ENCODE measurements at places on chromosomes 11 and 22.
A peak's percentile ranks its signal among the peaks of the same experiment; 100 is the strongest.

- DNase-seq: no peak
These were observed 21.2 kb upstream of the PSMA1 start for GRCh38 chr11:14541192-14541947.

- no peak for DNase-seq
These were observed 30.4 kb downstream of the FADD start for GRCh38 chr11:70233511-70233934.

DNA sequence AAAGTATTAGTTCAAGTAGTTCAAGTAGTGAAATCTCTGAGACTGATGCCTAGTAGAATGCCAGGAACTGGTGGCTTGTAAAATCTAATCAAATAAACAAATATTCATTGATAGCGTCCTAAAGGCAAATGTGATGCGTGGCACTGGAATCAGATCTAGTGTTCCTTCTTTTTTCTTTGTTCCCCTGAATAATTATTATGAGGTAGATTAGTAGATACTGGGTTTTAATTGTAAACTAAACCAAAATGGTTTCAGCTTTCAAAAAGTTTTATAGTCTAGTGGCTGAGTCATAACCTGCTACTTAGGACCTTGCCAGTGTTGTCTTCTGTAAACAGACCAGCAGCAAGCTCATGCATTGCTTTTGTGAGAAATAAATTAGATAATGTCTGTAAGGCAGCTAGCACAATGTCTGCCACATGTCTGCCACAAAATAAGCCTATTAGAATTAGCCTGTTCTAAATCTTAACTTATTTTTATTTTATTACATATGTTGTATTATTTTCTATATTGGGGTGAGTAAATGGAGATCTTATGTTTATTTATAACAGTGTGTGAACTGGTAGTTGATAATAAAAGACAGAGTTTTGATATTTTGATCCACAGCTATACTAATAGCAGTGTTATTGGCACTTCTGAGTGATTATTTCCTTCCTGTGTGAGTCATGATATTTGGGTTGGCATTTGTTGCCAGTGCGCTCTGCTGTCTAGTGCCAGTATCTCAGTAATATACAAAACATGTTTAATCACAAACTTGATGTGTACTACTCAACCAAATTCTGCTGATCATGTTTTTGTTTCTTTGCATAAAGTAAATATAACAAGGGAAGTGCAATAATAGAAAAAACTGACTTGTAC lies 135.7 kb downstream of the TMEM135 start:
- no peak for DNase-seq

- no peak for DNase-seq
These were observed 683.5 kb upstream of the CCDC179 start for GRCh38 chr11:23543651-23544222.

GRCh38 chr11:34380696-34381095 lies 22.9 kb upstream of the ABTB2 start:
- no peak for DNase-seq

GRCh38 chr11:63766531-63767235 lies 1.9 kb downstream of the ZFTA start:
- DNase-seq: no peak

- peak; percentile 80 for DNase-seq
These were observed 10.7 kb upstream of the DSCAML1 start for GRCh38 chr11:117807482-117808327.

DNA sequence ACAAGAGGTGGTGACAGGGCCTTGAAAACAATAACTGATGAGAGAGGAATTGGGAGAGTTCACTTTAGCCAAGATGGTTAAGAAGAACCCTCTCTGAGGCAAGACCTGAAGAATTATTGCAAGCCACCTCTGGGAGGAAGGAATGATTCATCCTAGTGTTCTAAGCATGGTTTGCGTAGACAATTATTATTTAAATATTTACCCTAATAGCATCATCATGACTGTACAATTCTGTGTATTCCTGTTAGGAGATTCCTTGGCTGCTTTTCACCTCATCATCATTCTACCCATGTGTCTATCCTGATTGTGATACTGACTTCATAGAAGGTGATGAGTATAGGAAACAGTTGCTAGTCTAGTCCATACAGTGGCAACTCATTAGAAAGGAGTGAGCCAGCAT lies 264.4 kb downstream of the DDX10 start:
- no peak for DNase-seq

DNA sequence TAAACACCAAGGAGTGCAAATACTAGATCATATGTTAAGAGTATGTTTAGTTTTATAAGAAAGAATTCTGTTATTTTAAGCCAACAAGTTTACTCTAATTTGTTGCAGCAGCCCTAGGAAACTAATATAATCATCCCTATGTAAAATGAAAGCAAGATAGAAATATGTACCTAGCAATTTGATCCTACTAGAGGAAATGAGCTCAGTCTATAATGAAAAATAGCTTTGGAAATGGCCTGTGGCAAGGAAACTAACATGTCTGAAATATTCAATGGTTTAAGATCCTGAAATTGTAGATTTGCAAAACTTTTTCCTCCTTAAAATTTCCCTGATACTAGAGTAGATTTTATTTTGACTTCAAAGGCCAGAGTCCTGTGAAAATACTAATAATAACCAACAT lies 112.7 kb upstream of the SLC5A12 start:
- DNase-seq: no peak

DNA sequence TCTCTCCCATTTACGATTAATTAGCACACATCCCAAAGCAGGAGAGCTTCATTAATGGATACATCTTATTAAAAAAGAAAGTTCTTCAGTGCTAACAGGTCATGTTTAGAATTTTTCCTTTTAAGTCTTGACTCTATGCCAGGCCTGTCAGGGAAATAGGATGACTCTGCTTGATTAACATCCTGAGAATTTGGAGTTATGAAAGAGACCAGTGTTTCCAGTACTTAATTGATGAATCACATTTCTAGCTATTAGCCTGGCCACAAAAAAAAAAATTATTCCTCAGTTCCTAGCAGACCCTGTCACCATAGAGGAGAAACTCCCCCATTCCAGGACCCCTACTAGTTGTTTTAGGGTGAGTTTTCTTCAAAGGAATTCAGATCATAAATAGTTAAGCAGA lies 23.6 kb upstream of the ME3 start:
- no peak for DNase-seq

GRCh38 chr22:19805821-19806212 lies 45.2 kb downstream of the TBX1 start:
- no peak for DNase-seq

- DNase-seq: peak; percentile 79
These were observed 18.8 kb upstream of the PRR5 start for GRCh38 chr22:44683237-44683636.

DNA sequence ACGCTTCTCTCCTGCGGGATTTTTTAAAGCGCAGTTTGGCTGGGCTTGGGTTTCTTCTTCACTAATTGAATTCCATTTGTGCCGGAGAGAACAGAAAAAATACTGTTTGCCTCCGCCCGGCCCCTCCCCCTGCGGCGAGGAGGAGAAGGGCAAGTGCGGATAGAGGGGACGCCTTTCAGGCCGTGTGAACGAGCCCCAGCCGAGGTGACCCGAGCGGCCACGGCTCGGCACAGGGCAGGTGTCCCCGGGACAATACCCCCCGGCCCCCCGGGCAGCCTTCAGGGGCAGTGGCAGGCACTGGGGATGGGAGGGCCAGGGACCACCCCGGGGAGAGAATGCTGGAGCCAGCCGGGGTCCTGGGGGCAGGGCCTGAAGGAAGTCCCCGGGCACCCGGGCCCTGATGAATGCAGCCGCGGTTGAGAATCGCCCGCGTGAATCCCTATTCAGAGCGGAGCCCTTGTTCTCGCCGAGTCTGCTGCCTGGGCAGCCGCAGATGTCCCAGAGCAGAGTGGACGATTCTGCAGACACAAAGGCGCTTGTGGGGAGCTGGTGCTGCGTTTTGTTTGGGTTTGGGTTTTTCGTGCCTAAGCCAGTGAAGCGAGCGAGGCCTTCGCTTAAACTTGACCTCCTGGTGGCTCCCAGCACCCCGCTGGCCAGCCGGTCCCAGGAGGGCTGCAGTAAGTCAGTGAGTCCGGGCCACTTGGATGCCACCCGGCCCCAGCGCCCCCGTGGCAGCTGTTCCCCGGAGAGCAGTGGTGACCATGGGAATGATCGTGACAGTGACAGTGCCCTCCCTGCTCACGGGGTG lies 96.0 kb downstream of the WNT7B start:
- DNase-seq: no peak

- DNase-seq: peak; percentile 1
These were observed 177.5 kb downstream of the TMEM135 start for GRCh38 chr11:87215236-87215635.

DNA sequence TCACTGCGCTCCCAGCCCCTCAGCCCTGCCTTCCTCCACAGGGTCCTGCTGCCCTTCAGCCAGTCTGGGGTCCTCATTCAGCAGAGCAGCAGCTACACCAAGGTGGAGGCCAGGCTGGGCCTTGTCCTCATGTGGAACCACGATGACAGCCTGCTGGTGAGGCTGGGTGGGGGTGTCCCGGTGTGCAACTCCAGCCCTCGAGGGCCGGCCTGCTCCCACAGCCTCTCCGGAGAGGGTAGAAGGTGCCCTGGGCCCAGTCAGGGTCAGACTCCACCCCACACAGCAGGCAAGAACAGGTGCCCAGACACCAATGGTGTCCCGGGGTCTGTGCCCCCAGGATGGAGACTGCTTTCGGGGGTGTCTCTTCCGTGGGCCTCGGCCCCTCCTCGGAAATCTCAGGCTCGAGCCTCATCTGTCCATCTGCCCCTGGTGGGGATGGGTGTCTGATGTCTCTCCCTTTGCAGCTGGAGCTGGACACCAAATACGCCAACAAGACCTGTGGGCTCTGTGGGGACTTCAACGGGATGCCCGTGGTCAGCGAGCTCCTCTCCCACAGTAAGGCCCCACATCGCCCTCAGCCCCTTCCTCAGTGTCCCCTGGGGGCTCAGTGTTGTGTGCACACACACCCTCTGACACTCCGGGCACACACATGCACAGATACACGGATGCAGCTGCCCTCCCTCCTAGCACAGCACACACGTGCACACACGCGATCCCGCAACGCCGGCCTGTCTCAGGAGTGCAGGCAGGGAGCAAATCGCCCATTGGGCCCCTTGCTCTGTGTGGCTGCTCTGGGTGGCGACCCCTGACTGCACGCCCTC lies 4.9 kb downstream of the MUC5AC start:
- no peak for DNase-seq

GRCh38 chr11:32426819-32427615 lies 8.3 kb downstream of the WT1 start:
- DNase-seq: no peak

- DNase-seq: no peak
These were observed 6.8 kb upstream of the MICAL2 start for GRCh38 chr11:12103411-12104225.

DNA sequence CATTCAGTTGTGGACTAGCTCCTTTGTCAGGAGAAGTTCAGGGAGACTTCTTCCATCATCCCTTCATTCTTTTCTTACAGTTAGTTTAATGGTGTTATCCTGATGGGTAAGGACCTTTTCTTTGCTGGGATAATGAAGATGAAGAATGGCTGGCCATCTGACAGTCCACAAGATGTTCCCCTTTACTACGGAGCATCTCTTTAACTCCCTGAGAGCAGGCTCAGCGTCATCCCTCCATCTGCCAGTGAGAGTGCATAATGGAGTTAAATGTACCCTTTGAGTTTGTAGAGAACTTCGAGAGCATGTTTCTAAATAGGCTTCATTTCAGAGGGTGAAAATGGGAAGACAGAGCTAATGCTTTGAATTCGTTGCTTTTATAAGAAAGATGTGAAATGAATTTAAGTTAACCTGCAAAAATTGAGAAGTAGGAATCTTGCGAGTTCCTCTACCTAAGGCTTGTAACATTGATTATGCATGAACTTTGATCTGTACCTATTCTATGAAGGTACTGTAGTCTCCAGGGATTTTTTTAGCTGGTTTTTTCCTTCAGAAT lies 1.7 kb downstream of the EP300 start:
- peak; percentile 42 for DNase-seq

DNA sequence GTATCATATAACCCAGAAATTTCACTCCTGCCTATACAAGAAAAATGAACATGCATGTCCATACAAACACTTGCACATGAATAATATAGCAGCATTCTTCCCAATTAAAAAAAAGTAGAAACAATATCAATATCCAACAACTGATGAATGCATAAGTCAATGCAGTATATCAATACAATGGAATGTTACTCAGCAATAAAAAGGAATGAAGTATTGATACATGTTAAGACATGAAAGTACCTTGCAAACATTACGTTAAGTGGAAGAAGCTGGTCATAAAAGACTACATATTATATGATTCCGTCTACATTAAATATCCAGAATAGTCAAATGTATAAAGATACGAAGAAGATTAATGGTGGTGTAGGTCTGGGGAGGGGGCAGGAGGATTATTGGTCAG lies 73.9 kb upstream of the DRD2 start:
- DNase-seq: no peak

DNA sequence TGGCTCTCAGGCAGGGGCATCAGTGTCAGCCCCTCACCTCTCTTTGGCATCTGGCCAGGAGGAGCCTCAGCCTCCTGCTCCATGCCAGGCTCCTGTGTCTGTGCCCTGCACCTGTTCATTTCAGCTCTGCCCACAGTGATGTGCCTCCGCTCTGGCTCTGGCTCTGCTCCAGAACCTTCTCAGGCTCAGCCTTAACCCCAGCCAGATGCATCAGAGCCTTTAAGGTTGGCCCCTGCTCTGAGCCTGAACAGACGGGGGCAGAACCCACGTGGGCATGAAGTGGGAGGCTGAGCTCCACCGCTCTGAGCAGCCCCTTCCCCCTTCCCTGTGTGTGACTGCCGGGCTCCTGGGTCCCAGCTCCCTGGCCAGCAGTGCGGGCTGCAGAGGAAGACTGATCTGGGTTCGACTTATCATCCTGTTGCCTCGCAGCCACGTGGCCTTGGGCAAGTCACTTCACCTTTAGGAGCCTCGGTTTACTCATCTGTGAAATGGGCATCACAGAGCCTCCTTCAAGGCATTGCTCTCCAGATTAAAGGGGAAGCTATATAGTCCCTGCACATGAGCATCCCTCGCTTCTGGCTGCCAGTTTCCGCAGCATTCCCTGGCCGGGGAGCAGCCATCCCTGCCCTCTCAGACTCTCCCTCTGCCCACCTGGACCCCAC lies 44.7 kb upstream of the RTL6 start:
- no peak for DNase-seq

GRCh38 chr11:131644204-131644795 lies 273.9 kb downstream of the NTM start:
- DNase-seq: no peak

DNA sequence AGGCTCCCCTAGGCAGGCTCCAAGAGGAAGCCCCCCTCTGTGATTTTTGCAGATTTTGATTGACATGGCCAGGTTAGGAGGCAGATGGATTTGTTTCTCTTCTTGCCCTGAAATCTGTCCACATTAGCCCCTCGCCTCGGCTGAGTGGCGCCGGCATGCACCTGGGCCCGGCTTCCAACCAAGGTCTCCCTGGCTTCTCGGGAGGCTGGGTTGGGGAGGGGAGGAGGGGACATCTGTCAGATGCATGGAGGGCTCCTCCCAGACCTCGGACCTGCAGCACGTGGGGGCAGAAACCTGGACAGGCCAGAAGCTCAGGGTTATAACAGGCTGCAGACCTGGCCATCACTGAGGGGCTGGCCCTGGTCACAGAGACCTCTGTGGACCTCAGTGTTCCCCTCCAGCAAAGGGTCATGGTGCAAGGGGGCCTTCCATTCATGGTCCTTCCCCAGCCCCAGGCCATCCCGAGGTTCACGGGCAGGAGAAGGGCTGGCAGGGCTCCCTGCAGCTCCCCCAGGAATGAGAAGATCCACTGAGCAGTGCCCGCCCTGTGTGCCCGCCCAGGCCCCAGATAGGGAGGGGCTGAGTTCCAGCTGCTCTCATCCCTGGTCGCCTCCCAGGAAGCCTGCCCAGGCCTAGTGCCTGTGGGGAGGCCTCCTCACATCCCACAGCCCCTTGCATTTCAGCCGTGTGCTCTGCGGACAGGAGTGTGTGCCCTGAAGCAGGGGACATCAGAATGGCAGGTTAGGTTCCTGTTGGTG lies 747.8 kb downstream of the BRD1 start:
- DNase-seq: no peak

- no peak for DNase-seq
These were observed 26.6 kb downstream of the NF2 start for GRCh38 chr22:29629903-29630516.
